ENCODE measurements at places on chromosomes 3 and 15. TPM values are rescaled to one million over a fixed set of nuclear protein-coding genes. Genes with fewer than 3 reads are reported as not detected.

CHRM5 gene
- total RNA-seq: not detected

GPR176 gene
- 5.3 TPM for total RNA-seq

CP gene
- total RNA-seq: 0.53 TPM

DUSP7 gene
- 12.6 TPM for total RNA-seq

FAM81A gene
- total RNA-seq: 21.2 TPM

AHSG gene
- total RNA-seq: not detected

C3orf22 gene
- total RNA-seq: not detected

EPM2AIP1 gene
- 11.6 TPM for total RNA-seq

PSTPIP1 gene
- total RNA-seq: not detected

FURIN gene
- total RNA-seq: 38.3 TPM

CLDN18 gene
- not detected for total RNA-seq

UBAP1L gene
- total RNA-seq: 31.5 TPM

FBXL22 gene
- not detected for total RNA-seq

MUSTN1 gene
- total RNA-seq: 0.43 TPM

PRKCI gene
- total RNA-seq: 23.7 TPM

HCLS1 gene
- total RNA-seq: 0.13 TPM

HYKK gene
- total RNA-seq: 6.6 TPM

CCR9 gene
- not detected for total RNA-seq

SELENOK gene
- total RNA-seq: 48.8 TPM

EID1 gene
- 171 TPM for total RNA-seq

SCN11A gene
- total RNA-seq: not detected

ITIH3 gene
- not detected for total RNA-seq

ATP13A5 gene
- not detected for total RNA-seq

SLC51B gene
- total RNA-seq: not detected

CRELD1 gene
- 50.2 TPM for total RNA-seq

CSTA gene
- total RNA-seq: 1.9 TPM

RETNLB gene
- total RNA-seq: not detected

PPP2R3A gene
- 10.9 TPM for total RNA-seq

SNURF gene
- total RNA-seq: 3.2 TPM

CHST13 gene
- 1.7 TPM for total RNA-seq

SPINT1 gene
- 0.32 TPM for total RNA-seq

CACNA1D gene
- 5.3 TPM for total RNA-seq

SLC28A1 gene
- not detected for total RNA-seq

ZNF860 gene
- 3.9 TPM for total RNA-seq

PLA2G4D gene
- total RNA-seq: not detected

ISL2 gene
- total RNA-seq: 0.11 TPM

FMN1 gene
- 87.0 TPM for total RNA-seq

RAD51 gene
- 5.1 TPM for total RNA-seq

GOLGA8J gene
- 0.16 TPM for total RNA-seq

CLSTN2 gene
- total RNA-seq: not detected

REC114 gene
- not detected for total RNA-seq

MAP3K13 gene
- 33.7 TPM for total RNA-seq

GNAT1 gene
- total RNA-seq: not detected

SKOR1 gene
- not detected for total RNA-seq

TMEM40 gene
- not detected for total RNA-seq

HYAL1 gene
- total RNA-seq: 1.1 TPM

MAGEL2 gene
- 0.95 TPM for total RNA-seq

PTPN23 gene
- total RNA-seq: 13.0 TPM

PAQR5 gene
- 2.3 TPM for total RNA-seq

All from SK-MEL-5 (cell line).